ENCODE measurements at places on chromosomes 2 and 18. TPM values are rescaled to one million over a fixed set of nuclear protein-coding genes. Genes with fewer than 3 reads are reported as not detected.
A peak's percentile ranks its signal among the peaks of the same experiment; 100 is the strongest.

The PTPRN gene
- total RNA-seq = not detected

The EPB41L5 gene
- 20.7 TPM for total RNA-seq

The CAVIN2 gene
- 23.0 TPM for total RNA-seq

The SERPINB3 gene
- 49.5 TPM for total RNA-seq

The LYG2 gene
- 16.5 TPM for total RNA-seq

The HOXD13 gene
- total RNA-seq = not detected

The KHK gene
- 1.7 TPM for total RNA-seq

The DLGAP1 gene
- 5.3 TPM for total RNA-seq

The MAP2 gene
- 14.4 TPM for total RNA-seq

The OTOF gene
- 0.69 TPM for total RNA-seq

The LYPD6B gene
- 12.3 TPM for total RNA-seq

DNA sequence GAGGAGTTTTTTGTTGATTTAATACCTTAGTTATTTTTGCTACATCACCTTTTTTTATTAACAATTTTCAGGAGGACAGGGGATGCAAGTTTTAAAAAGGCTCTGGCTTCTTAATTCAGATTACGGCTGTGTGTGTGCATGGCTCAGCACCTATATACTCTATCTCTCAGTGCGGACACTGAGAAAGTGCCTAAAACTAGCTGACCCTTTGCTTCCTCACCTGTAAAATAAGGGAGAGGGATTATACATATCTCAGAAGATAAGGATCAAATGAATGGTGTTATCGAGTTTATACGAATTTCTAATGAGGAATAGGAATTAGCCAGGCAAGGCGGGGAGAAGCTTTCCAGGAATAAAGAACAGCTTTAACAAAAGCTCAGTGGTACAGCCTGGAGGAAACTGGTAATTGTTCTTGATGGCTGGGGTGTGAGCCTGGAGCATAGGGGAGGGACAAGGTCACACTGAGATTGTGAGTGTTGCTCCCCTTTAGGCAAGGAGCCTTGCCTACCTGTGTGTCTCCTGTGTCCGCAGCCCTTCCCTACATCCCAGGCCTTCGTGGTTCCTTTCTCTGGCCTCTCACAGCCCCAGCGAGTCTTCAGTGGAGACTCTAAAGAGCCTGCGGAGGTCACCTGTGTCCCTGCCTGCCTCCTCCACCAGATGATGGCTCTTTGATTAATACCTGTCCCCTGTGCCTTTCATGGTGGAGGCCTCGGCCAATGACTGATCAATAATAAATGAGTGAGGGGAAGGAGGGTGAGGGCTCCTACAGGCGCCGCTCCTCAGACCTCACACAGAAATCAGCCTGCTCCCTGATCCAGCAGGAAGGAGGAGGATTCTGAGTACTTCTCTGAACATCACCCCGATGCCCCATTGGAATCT lies 92.7 kb downstream of the DDX1 start:
- no peak for DNase-seq

GRCh38 chr18:54357082-54357659 lies 487 bp downstream of the STARD6 start:
- DNase-seq = peak; percentile 68

DNA sequence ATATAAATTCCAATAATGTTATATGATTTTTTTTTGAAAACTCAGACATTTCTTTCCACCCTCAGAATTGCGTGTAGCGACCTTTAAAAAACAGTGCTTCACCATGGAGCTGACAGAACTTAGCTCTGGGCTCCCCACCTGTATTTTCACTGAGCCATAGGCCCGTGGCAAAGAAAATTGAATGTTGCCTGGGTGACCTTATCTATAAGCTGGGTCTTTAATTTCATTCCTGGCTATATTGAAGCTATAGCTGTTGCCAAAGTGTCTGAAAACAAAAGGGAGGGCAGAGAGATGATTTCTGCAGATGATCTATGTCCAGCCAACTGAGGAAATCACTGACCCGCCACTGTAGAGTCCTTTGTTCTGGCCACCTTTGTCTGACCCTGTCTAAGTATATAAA lies 411.7 kb downstream of the PTPRM start:
- no peak for DNase-seq

DNA sequence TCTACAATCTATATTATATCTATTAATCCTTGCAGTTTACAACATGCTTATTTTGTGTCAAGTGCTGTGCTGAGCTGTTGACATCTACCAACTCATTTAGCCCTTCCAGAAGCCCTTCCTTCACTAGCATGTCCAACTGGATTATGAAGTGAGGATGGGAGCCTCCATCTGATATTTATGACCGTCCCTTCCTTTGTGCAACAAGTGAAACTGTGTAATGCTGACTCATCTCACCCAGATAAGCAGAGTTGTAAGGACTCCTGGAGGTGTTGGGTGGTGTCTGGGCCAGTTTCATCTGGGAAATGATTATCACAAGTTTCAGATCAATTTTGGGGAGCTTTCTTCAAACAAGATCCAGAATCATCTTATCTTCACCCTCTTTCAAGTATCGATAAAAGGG lies 156.6 kb upstream of the ETAA1 start:
- no peak for DNase-seq

- DNase-seq = no peak
Observed at GRCh38 chr2:171480908-171481307, 41.4 kb upstream of the CYBRD1 start.

DNA sequence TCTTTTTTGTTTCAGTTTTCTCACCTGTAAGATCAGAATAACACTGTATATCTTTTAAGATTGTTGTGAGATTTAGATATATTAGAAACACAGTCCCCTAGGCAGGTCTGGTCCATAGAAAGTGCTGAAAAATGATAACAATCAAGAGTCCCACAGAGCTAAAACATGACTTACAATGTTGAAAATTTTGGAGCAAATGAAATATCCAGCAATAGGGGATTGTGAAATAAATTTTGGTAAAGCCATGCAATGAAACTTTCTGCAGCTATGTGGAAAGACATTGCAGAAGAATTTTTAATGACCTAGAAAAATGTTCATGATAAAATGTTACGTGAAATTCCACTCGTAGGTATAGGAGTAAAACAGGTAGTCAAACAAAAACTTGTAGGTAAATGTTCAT lies 127.6 kb upstream of the SERPINE2 start:
- DNase-seq = no peak

- no peak for DNase-seq
Observed at GRCh38 chr2:41167014-41167413, 715.1 kb upstream of the SLC8A1 start.

- DNase-seq = no peak
Observed at GRCh38 chr2:64052463-64053241, 33.4 kb upstream of the VPS54 start.

- no peak for DNase-seq
Observed at GRCh38 chr2:23467618-23468017, 82.6 kb downstream of the KLHL29 start.

GRCh38 chr2:213757525-213757924 lies 473.3 kb downstream of the SPAG16 start:
- DNase-seq = no peak

DNA sequence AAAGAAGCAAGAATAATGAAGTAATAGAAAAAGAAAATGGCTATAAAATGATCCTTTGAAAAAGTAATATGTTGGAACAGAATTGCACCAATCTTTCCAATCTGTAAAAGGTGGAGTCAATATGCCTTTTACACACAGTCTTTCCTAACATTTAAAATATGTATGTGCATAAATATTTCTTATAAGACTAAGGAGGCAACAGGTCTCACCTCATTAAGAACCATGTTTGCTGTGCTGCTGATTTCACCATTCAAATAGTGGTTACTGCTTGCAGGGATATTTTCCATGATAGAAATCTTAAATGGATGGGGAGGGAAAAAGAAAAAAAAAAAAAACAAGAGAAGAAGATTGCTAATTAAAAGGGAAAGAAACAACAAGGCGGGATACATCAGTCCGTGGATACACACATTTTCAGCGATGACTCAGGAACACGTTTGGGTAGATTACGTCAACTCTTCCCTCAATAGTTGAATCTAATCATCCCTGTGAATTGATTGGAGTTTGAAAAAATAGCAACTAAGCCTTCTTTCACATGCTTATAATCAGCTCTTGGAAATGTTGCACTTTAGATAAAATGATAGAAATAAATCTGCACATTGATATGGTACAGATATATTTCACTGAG lies 2133.9 kb upstream of the CELF4 start:
- DNase-seq = no peak
